ENCODE measurements at places on chromosomes 4 and X. TPM values are rescaled to one million over a fixed set of nuclear protein-coding genes. Genes with fewer than 3 reads are reported as not detected.

Gene SMR3B
- total RNA-seq: not detected

Gene MAMLD1
- 0.16 TPM for total RNA-seq

Gene SMPX
- total RNA-seq: 9.3 TPM

Gene MAGEC1
- total RNA-seq: 2.7 TPM

Gene CASP6
- total RNA-seq: 9.4 TPM

Gene YTHDC1
- total RNA-seq: 28.5 TPM

Gene FAT4
- total RNA-seq: 1.0 TPM

Gene PAGE2
- total RNA-seq: not detected

Gene ABCG2
- 2.0 TPM for total RNA-seq

Gene CLTRN
- 0.85 TPM for total RNA-seq

Gene IL9R
- total RNA-seq: not detected

GRCh38 chr4:97123573-97123972 is 1019.7 kb downstream of the STPG2 start:
- no peak for DNase-seq

- DNase-seq: peak; percentile 56
These were observed 52.1 kb upstream of the RASGEF1B start for GRCh38 chr4:81523672-81524327.

DNA sequence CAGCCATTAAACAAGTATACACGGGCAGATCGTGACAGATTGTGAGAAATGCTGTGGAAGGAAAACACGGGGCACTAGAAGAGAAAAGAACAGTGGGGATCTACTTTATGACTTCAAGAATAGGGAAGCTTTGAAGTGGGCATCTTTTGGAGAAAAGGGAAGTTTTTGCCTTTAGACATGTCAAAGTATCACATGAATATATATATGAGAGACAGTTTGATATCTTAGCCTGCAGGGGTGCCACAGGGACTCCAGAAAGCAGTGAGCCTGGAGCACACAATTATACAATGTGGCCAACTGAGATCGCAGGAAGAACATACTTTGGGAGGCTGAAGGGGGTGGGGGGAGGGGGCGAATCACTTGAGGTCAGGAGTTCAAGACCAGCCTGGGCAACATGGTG is 35.7 kb downstream of the RELL1 start:
- DNase-seq: no peak

DNA sequence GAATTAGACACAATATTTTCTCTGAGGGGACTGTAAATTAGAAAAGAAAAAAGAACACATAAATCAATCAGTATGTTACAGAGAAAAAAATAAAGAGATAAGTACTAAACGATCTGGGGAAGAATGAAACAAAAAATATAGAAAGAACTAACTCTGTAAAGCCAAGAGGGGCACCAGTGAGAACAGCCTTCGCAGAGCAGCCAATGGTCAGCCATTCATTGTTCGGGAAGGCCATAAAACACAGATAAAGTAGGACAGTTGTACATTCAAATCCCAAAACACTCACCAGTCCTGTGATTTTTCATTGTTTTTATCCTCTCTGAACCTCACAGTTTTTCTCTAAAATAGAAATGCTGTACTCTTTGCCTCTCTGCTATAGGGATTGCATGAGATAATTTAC is 127.9 kb downstream of the NEK1 start:
- peak; percentile 61 for DNase-seq

DNA sequence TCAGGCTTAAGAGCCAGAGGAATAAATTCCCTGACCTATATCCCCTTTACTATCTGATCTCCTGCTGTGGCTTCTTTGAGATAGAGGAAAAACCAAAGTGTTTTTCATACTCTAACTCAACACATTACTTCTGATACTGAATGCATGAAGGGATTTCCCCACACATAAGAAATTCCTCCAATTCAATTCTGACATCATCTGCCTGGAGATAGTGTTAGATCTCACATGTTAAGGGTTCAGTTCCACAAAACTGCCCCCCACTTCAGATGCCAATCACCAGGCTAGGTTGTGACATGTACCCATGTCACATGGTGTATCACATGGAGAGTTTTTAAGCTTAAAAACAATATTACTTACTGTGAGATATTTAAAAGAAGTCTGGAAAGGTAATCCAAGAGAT is 46.8 kb downstream of the GSTCD start:
- no peak for DNase-seq

GRCh38 chrX:39835776-39836175 is 262.0 kb downstream of the BCOR start:
- DNase-seq: no peak

DNA sequence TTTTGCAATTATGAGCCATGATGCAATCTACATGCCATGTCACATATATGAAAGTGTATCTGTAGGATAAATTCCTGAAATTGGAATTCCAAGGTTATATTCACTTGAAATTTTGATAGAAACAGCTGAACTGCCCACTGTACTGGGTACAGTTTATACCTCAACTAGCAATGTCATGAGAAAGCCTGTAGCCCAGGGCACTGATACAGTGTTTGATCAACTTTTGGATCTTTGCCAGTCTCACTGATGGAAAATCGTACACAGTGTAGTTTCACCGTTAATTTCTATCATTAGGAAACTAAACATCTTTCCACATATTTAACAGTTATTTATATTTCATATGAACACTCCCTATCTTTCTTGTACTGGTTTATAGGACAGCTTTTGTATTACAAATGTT is 34.2 kb downstream of the TAPT1 start:
- DNase-seq: no peak

DNA sequence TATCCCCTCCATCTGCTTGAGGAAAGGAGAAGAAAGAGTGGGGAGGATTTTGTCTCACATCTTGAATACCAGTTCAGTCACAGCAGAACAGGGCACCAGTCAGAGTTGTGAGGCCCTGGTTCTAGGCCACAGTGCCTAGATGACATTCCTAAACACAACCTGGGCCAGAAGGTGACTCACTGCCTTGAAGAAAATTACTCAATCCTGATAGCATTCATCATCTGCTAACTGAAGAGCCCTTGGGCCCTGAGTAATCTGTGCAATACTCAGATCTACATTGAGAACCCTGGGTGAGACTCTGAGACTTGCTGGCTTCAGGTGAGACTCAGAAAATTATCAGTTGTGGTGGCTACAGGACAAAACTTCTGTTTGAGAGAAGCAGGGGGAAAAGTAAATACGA is 20.5 kb upstream of the PRR32 start:
- no peak for DNase-seq

- no peak for DNase-seq
These were observed 127.4 kb downstream of the FAM53A start for GRCh38 chr4:1556541-1557220.

GRCh38 chr4:137266511-137266910 is 265.8 kb downstream of the PCDH18 start:
- DNase-seq: no peak

GRCh38 chrX:110691446-110691845 is 104.2 kb downstream of the CHRDL1 start:
- no peak for DNase-seq

- DNase-seq: no peak
These were observed 236.3 kb downstream of the PCDH10 start for GRCh38 chr4:133385161-133385954.

DNA sequence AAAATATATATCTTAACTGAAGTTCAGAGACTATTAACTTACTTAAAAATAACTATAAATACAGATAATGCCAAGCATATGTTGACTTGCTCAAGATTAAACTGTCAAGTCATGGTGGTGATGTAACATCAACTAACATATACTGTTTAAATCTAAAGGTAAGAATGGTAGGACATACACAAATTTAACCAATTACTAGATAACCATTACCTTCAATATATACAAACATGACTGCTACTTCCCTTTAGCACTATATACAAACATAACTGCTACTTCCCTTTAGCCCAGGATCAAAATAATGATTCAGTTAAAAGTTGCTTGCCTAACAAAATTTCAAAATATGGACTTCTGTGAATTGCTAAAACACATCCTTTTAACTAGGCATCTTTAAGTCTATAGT is 14.9 kb downstream of the HNRNPD start:
- DNase-seq: no peak

- DNase-seq: no peak
These were observed 24.8 kb upstream of the CYBB start for GRCh38 chrX:37755025-37755424.

- DNase-seq: peak; percentile 40
These were observed 51.2 kb downstream of the GC start for GRCh38 chr4:71732706-71733105.

DNA sequence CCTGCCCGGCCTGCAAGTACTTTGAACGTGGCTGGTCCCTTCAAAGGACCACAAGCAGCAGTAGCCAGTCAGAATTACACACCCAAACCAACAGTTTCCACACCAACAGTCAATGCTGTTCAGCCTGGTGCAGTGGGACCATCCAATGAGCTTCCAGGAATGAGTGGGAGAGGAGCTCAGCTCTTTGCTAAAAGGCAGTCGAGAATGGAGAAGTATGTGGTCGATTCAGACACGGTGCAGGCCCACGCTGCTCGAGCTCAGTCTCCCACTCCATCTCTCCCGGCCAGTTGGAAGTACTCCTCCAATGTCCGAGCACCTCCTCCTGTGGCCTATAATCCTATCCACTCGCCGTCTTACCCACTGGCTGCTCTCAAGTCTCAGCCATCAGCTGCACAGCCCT is 104.4 kb upstream of the MYOZ2 start:
- no peak for DNase-seq

GRCh38 chr4:148445860-148446330 is 3.7 kb upstream of the NR3C2 start:
- no peak for DNase-seq

- no peak for DNase-seq
These were observed 250.0 kb downstream of the GPM6A start for GRCh38 chr4:175562111-175562510.

- DNase-seq: no peak
These were observed 55.9 kb upstream of the IL2 start for GRCh38 chr4:122512430-122512829.

- DNase-seq: no peak
These were observed 36.6 kb downstream of the CCNG2 start for GRCh38 chr4:77193511-77194102.

GRCh38 chr4:160350944-160351343 is 1248.1 kb downstream of the RAPGEF2 start:
- DNase-seq: no peak

GRCh38 chrX:37378830-37379229 is 29.7 kb downstream of the PRRG1 start:
- DNase-seq: no peak

DNA sequence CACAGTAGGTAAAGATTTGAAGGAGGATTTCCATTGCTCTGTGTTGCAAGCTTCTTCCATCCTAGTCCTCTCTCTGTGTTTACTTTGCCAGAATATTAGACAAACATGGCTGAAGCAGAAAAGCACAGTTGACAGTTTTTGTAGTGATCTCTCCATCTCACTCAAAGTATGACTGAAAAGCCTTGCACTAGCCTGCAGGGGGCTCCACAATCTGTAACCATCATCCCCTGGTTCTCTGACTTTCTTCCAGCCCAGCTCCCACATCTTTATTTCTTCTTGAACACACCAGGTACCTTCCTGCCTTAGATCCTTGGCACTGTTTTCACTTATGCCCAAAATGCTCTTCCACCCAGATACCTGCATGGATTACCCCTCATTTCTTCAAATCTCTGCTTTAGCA is 34.1 kb upstream of the HHIP start:
- peak; percentile 58 for DNase-seq

DNA sequence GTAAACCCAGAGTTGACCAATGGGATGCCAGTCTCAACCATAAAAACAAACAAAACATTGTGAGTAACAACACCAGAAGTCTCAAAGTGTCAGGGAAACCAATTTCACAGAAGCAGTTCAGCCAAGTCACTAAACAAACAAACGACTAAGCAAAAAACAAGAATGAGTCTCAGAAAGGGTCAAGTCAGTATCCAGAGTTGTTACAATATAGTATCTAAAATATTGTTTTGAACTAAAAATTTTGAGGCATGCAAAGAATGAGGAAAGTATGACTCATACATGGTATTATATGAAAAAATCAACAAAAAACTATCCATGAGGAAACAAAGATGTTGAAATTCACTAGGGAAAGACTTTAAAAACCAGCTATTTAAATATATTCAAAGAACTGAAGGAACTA is 70.6 kb downstream of the AR start:
- no peak for DNase-seq

DNA sequence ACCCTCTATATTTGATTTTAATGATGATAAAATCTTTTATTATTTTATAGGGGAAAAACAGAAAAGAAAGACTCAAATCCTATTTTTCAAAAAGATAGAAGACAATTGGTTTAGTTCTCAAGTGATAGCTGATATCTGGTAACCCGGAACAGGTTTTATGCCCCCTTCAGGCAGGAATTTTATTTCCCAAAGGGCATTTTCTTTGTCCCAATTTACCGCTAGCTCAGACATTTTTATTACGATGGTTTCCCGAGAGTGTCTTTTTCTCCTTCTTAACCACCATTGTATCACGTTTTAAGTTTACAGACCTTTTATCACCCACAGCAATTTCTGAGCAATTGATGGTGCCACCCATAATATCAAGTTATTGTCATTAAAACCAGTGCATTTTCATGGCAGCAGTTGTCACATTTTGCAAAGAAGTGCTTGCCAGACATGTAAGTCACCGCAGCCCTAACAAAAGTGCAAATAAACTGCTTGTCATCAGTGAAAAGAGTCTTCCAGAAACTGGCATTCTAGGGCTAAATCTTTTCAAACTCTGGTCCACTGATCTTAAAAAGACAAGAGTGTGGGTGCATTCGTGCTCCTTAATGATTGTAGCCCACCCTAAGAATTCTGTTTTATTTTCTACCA is 204.8 kb upstream of the VCX start:
- no peak for DNase-seq

GRCh38 chrX:98637451-98637850 is 1753.7 kb downstream of the RPA4 start:
- no peak for DNase-seq

DNA sequence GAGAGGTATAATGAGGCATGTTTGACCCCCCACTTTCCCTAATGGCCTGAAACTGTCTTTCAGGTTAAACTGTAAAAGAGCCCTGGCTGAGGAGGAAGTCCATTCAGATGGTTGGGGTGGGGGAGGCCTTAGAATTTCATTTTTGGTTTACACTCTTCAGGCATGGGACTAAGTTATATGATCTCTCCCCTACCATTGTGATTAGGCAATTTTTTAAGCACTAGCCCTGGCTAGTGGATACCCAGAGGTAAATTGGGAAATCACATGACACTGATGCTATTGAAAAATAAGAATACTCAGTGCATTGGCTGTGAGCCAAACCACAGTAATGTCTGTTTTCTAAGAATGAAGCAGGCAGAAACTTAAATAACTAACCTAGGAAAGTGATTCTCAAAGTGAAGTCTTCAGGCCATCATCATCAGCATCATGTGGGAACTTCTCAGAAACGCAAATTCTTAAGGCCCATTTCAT is 149.7 kb downstream of the RRAGB start:
- DNase-seq: no peak

DNA sequence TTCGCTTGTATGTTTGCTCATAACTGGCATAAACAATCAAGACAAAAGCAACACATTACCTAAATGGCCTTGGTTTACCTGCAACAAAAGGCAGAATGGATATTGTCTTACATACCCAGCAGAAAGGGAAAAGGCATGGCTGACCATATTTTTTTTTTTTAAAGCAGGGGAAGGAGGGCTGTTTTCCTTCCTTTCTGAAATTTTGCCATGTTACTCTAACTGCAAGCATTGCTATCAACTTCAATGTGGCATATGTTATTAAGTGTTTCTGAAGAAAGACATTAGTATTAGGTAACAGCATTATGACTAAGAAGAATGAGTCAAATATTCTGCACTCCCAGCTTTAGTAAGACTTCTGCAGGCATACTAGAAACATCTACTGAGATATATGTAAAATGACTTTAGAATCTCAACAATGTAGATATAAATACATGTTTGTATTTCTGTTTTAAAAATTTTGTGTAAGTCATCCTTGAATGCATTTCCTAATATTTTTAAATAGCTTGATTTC is 512.6 kb upstream of the FAM241A start:
- no peak for DNase-seq
